ENCODE measurements at places on chromosomes 16 and 17.
A peak's percentile ranks its signal among the peaks of the same experiment; 100 is the strongest.

GRCh38 chr17:19021622-19022083 lies 17.1 kb upstream of the FAM83G start:
- no peak for DNase-seq

DNA sequence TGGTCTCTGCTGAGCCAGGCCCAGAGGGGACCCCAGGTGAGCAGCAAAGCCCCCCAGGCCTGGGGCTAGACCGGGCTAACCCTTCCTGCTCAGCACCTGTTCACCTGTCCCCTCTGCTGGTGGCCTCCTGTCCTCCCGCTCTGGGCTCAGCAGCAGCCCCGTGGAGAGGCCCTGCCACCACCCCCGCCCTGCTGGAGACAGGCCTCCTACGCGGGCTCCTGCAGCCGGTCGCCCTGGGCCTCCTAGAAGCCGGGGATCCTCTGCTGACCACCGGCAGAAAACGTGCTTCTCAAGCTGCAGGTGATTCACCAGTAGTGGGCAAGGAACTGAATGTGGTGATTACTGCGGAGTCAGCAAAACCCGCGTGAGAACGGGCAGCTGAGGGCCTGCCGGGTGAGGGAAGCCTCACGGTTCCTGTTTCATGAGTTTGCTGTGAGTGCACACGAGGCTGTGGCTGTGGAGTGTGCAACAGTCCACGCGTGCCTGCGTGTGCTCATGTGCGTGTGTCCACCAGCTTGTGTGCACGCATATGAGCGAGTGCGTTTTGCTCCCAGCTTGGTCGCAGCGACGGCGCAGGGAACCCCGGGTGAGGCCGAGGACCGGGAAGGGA lies 792 bp downstream of the SECTM1 start:
- no peak for DNase-seq

GRCh38 chr16:48969611-48970010 lies 312.0 kb downstream of the CBLN1 start:
- no peak for DNase-seq

DNA sequence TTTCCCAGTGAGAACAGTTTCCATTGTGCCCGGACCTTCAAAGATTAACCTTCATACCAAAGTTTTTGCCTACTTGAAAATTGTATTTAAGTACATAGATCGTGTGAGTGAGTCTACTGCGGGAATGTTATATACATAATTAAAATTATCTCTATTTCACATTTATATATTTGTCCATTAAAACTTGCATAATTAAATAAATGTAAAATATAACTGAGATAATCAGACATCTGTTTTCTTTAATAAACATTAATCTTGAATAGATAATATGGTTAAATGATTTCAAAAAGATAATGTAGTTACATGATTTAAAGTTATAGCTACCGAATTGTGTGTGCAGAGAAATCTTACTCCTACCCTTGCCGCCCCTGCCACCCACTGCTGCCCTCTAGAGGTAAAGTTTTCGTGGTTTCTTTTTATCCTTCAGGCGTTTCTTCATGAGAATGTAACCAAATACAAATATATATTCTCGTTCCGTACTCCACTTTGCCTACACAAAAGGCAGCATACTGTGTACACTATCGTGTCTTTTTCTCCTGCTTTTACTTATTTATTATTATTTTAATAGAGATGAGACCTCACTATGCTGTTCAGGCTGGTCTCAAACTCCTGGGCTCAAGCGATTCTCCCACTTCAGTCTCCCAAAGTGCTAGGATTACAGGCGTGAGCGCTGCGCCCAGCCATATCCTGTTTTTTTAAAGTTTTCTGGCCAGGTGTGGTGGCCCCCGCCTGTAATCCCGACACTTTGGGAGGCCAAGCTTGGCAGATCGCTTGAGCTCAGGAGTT lies 35.6 kb downstream of the RPA1 start:
- DNase-seq: no peak

- no peak for DNase-seq
These were observed 2.1 kb upstream of the LYRM9 start for GRCh38 chr17:27895123-27895895.

- peak; percentile 64 for DNase-seq
These were observed 696 bp upstream of the PSMC5 start for GRCh38 chr17:63826468-63827001.

DNA sequence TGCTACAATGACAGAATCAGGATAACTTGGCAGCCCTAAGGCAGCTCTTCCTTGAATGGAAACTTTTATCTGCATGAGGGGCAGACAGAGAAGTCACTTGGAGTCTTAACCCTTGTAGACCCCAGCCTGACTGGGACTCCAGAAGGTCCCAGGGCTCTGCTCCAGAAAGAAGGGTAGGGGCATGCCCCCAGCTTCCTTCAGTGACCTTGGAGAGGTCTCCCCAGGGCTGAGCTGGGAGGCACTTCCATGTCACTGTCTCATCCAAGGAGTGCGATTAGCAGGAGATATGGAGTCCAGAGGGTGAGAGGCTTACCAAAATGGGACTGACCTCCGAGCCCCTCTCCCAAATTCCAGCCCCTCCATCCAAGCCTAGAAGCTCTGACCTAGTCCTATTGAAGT lies 3.4 kb upstream of the NLRC5 start:
- no peak for DNase-seq

GRCh38 chr17:78761789-78762406 lies 20.2 kb downstream of the CYTH1 start:
- DNase-seq: no peak

DNA sequence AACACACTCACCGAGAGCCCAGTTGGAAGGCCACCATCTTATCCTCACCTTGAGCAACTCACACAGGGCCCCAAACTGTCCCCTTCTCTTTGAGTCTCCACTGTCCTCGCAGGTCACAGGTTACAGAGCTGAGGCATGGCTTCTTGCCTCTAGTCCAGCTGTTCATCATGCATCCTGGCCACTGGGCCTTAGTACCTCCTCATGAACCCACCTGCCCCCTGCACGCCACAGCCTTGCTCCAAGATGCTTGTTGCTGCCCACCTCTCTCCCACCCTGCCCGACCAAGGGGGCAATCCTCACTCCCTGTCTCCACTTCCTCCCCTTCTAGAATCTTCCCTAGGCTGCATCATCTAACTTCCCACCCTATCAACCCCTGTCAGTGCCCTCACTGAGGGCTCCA lies 17.1 kb downstream of the CDH5 start:
- no peak for DNase-seq

DNA sequence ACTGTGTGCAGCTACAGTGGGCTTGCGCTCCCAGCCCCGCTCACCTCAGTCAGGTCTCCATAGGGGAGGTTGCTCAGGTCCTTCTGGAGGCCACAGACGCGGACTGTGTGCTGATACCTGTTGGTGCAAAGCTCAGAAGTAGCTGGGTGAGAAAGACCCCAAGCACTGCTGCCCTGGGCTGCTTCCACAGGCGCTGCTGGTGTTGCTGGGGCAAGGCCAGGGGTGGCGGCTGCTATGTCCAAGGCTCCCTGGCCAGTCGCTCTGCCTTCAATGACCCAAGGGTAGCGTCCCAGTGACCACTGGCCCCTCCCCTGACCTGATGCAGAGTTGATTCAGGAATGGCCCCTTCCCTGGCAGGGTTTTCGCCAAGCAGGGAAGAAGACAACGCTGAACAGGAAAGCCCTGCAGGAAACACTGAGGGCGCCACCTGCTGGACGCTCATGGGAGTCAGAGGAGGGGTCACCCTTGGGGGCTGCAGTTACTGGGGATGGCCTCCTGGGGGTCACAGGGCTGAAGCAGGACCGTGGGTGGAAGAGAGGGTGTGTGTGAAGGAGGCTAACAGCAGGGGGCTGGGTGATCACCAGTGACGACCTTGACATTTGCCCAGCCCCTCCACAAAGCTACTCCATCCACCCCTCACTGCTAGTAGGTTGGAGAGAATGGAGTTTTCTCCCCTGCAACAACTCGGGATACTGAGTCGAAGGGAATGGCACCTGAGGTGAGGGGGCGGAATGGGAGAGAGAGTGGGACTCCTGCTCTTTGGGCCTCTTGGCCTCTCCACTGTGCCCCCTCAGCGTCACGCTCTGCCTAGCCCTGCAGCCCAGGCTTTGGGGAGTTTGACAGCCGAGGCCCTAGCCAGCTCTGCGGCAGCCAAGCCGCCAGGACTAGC lies 38.3 kb downstream of the ABCC12 start:
- DNase-seq: no peak

- no peak for DNase-seq
These were observed 13.4 kb upstream of the DNAJA2 start for GRCh38 chr16:46986896-46987295.

- DNase-seq: no peak
These were observed 1.2 kb downstream of the NXN start for GRCh38 chr17:978103-979093.

DNA sequence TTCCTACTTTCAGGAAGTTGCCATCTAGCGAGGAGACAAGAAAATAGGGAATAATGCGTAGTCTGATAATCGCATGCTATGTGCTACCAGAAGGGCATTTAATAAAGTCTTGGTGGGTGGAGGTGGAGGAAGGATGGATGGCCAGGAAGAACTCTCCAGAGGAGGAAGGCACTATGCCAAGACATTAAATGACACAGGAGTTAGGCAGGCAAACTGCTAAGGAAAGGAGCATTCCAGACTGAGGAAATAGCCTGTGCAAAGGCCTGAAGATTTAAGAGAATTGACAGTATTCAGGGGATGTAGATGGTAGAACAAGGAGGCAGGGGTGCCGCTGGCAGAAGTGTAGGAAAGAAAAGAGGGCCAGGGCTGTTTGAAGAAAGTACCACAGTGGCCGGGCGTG lies 19.3 kb upstream of the ARHGAP44 start:
- no peak for DNase-seq

DNA sequence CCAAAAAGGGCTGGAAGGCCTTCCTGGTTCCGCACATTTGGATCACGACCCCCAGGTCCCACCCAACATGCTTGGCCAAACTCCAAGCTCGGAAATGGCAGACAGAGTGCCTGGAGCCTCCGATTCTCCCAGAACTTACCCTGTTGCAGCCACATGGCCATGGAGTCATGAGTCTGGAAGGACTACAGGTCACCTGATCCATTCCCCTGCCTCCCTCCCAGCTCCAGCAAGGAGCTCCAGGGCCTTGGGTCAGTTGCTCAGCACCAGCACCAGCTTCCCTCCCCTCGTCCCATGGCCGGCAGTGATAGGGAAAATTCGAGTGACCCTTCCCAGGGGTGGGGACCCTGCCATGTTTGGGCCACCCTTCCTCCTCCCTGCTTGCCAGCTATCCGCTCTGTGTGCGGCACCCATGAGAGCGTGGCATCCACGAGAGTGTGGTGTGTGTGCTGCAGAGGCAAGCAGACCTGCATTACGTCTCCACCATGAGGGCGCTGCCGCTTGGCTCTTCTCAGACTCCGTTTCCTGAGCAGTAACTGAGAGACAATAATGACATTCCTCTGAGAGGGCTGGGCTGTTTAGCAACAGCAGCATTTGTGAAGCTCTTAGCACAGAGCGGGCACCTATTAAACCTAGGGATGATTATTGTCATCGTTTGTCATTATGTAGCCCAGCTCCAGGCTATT lies 21.3 kb upstream of the RPL38 start:
- DNase-seq: peak; percentile 85

GRCh38 chr16:82322177-82322576 lies 152.2 kb upstream of the MPHOSPH6 start:
- no peak for DNase-seq

- DNase-seq: no peak
These were observed 9.3 kb downstream of the GAS2L2 start for GRCh38 chr17:35743626-35744328.

- DNase-seq: peak; percentile 43
These were observed 44.0 kb downstream of the MRM1 start for GRCh38 chr17:36645422-36645821.

- DNase-seq: no peak
These were observed 31.4 kb upstream of the EIF1 start for GRCh38 chr17:41657176-41657754.

DNA sequence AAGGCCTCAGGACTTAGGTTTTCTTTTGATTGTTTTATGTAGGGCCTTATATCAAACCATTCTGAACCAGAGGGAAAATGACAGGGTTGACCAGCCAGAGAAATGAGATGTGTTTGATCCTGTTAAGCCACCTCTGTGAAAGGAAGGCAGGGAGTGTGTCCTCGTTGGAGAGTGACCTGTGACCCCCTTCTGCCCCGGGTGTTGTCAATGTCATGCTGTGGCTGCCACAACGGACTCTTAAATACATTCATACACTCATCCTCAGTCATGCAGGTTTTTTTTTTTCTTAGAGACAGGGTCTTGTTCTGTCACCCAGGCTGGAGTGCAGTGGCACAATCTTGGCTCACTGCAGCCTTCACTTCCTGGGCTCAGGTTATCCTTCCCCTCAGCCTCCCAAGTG lies 6.1 kb downstream of the MYCBPAP start:
- DNase-seq: no peak

- DNase-seq: peak; percentile 33
These were observed 587 bp upstream of the DBF4B start for GRCh38 chr17:44707755-44708400.

GRCh38 chr16:29757950-29758466 lies 12.2 kb upstream of the C16orf54 start:
- no peak for DNase-seq

DNA sequence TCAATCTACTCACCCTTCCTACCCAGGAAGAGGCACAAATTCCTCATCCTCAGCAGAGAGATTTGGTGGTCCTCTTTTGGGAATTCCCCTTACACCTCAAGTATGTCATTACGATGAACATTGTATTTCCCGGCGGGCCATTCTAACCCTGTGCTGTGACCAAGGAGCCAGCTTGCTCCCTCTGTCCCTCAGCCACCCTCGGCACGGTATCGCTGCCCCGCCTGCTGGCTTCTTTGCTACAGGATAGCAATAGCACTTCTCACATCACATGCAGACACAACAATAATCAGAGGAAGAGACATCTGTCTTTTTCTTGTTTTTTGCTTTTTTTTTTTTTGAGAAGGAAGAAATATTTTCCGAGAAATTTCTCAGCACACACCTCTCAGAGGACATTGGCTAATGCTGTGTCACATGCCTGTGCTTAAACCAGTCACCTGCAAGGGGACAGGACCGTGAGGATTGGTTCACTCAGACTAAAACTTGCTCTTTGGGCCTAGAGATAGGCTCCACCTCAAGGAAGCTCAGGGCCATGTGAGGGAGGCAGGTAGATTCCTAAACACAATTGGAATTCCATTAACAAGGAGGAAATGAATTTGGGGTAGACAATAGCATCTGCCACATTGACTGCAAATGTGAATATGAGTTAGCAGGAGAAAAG lies 41.2 kb downstream of the TMC5 start:
- no peak for DNase-seq

GRCh38 chr17:1002412-1002753 lies 5.5 kb downstream of the TIMM22 start:
- DNase-seq: no peak

GRCh38 chr16:66020046-66020445 lies 346.4 kb upstream of the CDH5 start:
- no peak for DNase-seq

DNA sequence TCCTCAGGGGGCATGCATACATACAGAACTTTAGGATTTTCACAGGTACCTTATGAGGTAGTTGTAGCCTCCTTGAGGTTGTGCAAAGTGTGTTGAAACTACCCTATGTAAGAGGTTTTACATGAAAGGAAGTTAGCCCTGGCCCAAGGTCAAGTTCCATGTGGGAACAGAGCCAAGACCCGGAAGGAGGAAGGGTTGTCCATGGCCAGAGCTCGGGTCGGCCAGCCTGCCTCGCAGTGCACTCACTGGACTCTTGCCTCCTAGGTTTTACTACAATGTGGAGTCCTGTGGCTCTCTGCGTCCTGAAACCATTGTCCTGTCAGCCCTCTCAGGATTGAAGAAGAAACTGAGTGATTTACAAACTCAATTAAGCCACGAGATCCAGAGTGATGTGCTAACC lies 8.2 kb downstream of the POLR2C start:
- DNase-seq: no peak
